Stimulated activated CD8-positive, alpha-beta memory T cell treated with anti-CD3 and anti-CD28 coated beads, Interleukin-15, amount 100 ng/mL, for 24 hours (primary cell): ENCODE measurements at places on chromosomes 4 and X.

- DNase-seq, result no peak
These were observed 92.3 kb upstream of the SLC7A11 start for GRCh38 chr4:138334346-138335016.

- DNase-seq, result no peak
These were observed 6.4 kb downstream of the LRPAP1 start for GRCh38 chr4:3525532-3526430.

DNA sequence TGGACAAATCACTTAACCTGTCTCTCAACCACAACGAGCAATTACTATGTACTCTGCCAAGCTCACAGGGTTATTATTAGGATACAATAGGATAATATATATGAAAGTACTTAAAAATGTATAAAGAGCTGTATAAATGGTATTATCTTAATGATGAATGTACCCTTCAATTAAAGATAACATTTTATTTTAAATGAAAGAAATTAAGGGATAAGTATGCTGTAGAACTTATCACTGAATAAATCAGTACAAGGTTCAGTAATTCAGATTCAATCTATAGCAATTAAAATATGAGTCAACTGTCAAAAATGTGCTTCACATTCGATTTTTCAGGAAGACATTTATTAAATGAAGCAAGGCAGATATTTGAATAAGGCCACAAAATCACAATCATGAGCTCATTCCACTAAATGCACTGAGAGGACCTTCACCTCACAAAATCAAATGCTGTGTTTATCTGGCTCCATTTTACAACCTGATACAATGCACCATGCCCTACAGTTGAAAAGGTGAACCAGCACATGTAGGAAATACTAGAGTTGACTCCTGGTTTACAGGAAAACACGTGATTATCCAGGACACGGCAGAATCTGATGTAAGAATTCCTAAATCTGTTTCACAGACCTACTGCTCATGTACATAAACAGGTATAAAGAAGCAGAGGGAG lies 4.4 kb downstream of the LRCH2 start:
- no peak for DNase-seq

GRCh38 chr4:139749338-139749737 lies 83.7 kb downstream of the MGST2 start:
- DNase-seq, result no peak

GRCh38 chr4:110270492-110271197 lies 72.2 kb upstream of the ELOVL6 start:
- DNase-seq, result no peak

DNA sequence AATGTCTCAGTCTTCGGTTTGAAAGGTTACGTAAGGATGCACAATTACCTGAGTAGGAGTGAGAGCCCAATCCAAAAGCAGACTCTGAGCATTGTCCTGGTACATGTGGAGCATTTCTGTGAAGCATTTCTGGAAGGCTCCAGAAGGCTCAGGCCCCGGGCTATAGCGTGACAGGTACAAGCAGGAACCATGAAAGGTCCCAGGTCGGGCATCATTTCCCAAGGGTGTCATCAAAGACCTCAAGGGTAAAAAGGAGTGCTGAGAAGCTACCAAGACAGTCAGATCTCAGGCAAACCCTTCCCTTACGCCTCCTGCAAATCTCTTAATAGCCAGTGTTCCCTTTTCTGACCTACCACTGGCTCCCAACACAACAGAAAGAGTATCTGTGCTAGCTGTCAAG lies 30.8 kb downstream of the GPC4 start:
- no peak for DNase-seq

DNA sequence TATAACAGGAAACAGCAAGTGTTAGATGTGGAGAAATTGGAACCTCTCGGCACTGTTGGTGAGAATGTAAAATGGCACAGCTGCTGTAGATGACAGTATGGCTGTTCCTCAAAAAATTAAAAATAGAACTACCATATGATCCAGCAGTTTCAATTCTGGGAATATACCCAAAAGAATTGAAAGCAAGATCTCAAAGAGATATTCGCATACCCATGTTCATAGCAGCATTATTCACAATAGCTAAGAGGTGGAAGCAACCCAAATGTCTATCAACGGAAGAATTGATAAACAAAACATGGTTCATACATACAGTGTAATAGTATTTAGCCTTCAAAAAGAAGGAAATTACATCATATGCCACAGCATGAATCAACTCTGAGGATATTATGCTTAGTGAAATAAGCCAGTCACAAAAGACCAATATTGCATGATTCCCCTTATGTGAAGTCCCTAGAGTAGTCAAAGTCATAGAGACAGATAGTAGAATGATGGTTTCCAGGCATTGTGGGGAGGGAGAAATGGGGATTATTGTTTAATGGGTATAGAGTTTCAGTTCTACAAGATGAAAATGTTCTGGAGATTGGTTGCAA lies 467.7 kb downstream of the IDS start:
- no peak for DNase-seq

DNA sequence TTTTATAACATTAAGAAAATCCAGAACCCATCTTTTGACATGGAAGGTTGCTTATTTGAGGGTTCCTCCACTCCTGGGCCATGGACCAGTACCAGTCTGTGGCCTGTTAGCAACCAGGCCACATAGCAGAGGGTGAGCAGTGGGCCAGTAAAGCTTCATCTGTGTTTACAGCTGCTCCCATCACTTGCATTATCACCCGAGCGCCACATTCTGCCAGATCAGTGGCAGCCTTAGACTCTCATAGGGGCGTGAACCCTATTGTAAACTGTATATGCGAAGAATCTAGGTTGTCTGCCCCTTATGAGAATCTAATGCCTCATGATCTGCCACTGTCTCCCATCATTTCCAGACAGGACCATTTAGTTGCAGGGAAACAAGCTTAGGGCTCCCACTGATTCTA lies 58.6 kb downstream of the NDST4 start:
- no peak for DNase-seq

DNA sequence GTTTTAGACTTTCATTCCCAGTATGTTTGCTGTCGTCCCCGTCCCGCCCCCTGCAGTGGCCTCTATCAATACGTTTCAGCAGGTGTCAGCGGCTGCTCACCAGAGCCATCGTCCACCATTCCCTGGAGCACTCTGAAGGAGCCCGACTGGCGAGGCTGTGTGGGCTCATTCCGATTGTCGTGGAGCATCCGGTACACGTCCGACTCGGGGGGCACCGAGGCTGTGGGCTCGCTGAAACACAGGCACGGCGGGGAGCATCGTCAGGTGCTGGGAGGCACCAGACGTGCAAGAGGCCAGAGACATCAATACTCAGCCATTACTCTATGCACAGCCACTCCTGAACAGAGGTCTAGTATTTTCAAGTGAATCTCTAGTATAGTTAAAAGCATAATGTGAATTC lies 28.9 kb downstream of the PDLIM3 start:
- no peak for DNase-seq
